ENCODE measurements at places on chromosomes 1 and 21.

GRCh38 chr21:37535672-37536071 is 169.1 kb downstream of the DYRK1A start:
- no peak for DNase-seq

- DNase-seq = no peak
These were observed 41.1 kb downstream of the GLIS1 start for GRCh38 chr1:53697721-53698383.

DNA sequence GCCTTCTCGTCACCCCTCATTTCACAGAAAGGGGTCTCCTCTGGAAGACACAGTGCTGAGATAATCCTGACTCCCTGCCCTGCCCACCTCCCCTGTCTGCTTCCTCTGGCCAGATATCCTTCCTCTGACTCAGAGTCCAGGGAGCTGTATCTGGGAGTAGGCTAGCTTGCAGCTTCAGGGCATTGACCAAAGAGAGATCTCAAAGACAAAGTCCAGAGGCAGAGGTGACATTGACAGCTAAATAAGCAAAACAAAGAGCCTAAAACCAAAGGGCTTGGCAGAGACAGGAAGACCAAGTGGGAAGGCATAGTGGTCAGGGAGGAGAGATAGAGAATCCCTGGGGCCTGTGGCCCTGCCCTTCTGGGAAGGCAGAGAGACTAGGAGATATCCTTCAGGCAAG is 64.9 kb downstream of the TNR start:
- no peak for DNase-seq

DNA sequence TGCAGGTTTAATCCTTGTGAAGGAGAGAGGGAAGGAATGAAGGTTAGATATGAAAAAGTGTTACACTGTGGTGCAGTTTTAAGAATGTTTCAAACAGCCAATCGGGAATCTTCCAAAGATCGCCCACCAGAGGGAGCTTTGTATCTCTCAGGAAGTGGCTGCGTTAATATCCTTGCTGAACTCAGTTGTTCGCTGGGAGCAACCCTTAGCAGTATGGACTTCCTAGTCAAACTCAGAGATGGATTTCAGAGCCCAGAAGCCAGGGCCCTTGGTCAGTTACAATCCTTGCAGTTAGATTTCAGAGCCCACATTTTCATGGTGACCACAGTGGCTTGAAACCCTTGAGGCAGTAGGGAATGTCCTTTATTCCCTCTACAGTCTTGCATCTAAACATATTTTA is 136.2 kb downstream of the NTNG1 start:
- DNase-seq = peak; percentile 24

DNA sequence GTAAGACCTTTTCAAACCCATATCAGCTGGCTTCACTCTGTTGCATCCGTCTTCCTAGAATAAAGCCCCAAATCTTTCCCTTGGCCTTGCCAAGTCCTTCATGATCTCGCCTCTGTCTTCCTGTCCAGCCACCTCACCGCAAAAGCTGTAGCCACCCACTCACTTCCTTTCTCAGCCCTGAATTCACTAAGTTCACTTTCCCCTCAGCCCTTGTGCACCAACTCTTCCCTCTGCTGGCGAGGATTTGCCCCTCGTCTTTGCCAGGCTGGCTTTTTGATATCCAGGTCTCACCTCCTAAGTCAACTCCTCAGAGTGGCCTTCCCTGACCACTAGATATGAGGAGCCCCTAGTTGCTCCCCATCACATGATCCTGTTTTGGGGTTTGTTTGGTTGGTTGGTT is 3.9 kb upstream of the COL16A1 start:
- no peak for DNase-seq

DNA sequence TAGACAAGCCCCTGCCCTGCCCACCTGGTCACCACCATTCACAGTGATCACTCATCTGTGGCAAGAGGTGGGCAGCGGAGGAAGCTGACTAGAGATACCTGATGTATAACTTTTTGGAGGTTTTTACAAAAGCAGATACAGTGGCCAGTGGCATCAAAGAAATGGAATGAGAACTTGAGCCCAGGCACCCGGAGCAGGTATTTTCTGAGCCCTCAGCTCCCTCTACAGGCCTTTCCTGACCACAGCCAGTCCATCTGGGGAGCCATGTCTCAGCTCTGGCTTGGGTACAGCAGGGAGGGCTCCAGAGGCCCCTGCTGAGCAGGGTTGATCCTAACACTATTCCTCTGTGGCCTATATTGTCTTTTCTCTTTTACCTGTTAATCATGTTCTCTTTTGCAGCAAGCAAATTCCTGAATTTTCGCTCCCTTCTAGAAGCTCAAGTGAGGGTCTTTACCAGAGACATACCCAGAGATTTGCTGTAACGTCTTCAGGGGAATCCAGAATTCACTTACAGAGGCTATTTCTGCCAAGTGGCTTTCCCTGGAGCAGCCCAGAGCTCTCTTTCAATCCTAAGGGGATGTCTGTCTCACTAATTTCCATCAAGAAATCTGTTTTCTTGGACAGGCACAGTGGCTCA is 27.3 kb downstream of the GPR157 start:
- DNase-seq = peak; percentile 6

GRCh38 chr1:230141797-230142607 is 75.0 kb downstream of the GALNT2 start:
- DNase-seq = no peak

GRCh38 chr1:53172426-53173128 is 24.0 kb upstream of the CPT2 start:
- no peak for DNase-seq

GRCh38 chr1:58561633-58562032 is 15.1 kb upstream of the OMA1 start:
- no peak for DNase-seq

DNA sequence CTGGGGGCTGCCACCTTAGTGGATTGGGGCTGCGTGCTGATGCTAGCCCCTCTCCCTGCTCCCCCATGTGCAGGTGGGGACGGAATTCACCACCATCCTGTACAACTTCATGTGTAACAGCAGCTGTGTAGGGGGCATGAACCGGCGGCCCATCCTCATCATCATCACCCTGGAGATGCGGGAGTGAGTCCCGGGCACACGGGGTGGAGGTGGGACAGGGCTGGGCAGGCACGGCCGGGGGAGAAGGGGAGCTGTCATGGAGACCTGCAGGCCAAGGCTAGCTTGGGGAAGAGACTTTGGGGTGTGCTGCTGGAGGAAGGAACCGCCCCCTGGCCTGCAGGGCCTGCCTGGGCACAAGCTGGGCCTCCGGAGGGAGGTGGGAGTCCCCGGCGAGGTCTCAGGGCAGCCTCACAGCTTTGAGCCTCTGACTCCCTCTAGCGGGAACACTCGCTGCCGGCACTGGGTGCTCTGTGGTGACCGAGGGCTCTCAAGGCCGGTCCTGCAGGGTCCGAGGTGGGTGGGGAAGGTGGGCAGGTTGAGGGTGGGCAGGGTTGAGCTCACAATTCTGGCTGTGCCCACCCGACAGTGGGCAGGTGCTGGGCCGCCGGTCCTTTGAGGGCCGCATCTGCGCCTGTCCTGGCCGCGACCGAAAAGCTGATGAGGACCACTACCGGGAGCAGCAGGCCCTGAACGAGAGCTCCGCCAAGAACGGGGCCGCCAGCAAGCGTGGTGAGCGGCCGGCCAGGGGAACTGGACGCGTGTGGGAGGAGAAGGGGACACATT is 25.0 kb upstream of the CCDC27 start:
- no peak for DNase-seq

DNA sequence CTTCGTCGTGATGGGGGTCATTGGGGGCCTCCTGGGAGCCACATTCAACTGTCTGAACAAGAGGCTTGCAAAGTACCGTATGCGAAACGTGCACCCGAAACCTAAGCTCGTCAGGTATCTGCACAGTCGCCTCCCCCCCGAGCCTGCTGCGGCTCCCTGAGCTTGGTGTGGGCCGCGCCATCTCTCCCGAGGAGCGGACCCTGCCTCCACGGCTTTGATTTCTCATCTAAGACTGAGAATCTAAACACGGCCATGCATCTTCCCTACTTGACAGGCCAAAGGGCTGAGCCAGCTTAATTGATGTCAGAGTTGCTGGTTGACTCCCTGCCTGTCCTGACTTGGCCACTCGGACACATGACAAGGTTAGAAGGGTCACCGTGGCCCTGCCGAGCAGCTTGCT is 19.1 kb downstream of the NPPA start:
- DNase-seq = no peak

DNA sequence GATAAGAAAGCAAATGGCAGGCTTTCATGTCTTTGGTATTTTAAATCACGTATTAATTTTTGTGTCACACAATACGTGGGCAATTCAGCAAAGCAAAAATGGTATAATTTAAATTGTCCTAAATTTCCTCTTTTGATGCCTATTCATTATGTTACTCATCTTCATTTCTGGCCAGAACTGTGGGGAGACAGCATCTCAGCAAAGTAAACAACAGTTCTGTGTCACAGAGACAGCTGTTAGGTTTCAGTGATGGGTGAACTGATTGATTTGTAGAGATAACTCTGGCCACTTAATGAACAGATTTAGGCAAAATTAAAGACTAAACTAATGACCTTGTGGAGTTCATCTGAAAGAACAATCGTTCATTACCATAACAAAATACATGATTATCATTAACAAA is 49.2 kb downstream of the FH start:
- no peak for DNase-seq

DNA sequence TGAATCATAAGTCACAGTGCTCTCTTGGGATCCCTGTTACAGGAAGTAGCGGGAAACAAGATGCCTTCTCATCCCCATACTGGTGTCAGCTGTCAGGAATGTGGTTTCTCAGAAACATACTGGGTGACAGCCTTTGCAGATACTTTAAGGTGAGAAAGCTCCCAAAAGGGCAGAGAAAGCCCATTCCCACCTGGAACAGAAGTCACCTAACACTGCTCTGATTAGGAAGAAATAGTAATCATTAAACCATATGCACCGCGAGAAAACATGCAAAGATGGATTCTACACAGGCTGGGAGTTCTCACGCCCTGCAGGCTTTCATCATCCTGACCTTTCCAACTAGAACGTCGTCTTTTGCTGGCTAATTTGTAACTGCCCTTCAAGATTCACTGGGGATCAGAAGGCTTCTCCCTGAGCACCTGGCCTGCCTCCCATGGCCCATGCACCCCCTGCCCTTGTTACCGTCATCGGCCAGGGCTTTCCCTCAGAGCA is 46.2 kb upstream of the SLC44A3 start:
- DNase-seq = no peak

DNA sequence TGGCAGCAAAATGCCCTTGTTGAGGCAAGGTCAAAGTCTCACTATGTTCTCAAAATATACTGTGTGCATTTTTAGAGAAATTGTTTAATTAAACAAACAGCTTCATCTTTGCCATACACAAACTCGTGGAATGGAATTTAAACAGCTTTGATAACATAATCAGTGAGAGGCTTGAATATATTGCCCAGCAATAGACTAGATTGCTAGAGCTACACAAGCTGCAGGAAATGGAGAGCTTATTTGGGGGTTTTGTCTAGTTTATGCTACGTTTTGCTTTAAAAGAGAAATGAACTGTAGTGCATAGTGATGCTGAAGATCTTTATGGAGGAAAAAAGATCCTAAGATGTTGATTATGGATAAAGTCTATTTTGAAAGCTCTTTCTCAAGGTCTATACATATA is 166.8 kb upstream of the HMCN1 start:
- no peak for DNase-seq

DNA sequence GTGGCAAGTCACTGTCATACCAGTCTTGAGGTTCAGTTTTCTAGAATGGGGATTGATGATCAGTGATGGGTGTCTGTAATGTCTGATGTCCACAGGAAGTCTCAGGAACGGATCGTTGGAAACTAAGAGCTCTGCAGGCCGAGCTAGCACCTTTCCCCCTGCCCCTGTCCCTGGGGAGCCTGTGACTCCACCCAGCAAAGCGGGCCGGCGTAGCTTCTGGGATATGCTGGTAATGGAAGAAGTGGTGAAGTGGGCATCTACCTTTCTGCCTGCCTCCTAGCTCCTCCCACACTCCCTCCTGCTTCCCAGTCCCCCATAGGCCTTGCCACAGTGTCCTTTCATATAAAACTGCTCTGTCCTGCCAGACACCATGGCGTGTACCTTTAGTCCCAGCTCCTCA is 13.4 kb downstream of the HYI start:
- no peak for DNase-seq

DNA sequence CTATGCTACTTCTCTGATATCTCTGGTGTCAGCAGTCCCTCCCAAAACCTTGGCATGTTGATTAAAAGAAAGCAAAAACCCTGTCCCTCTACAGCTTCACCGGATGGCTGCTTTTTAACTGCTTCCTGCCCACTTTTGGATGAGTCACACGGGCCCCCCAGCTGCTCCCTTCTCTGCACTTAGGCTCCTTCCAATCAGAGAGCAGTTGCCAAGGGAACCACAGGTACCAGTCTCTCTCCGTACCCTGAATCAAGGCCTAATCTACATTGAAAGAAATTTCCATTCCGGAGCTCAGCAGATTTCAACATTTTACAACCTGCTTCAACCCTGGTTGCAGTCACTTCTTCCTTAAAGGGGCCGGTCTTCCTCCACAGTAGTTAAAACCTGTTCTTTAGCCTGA is 70.6 kb upstream of the GJB5 start:
- DNase-seq = no peak

All from amniotic stem cell (primary cell).